ENCODE measurements at places on chromosomes 5 and 9.

DNA sequence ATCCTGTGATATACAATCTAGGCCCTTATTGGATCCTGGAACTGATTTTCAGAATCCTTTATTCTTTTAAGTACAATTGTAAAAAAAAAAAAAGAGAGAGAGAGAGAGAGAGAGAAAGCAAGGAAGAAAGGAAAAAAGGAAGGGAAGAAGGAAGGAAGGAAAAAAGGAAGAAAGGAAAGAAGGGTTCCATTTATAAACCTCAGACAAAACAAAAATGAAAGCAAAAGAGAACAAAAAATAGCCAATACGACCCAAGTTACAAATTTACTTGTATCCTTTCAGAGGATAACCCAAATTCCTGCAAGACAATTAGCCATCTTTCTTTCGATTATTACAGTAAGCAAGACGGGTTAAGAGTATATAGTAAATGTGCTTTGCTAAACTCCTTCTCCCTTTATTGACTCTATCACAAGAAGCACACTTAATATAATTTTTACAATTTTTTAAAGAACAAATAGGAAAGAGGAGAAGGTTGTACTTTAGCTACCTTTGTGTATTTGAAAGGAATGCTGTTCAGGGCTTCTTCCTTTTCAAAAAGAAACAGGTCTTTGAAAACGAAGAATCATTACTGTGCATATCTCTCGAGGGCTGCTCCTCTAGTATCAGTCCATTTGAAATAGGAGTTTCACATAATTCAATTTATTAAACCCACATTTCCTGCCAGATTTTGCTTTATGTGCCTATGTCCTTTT, 543.3 kb downstream of the RAB3C start:
- no peak for DNase-seq

DNA sequence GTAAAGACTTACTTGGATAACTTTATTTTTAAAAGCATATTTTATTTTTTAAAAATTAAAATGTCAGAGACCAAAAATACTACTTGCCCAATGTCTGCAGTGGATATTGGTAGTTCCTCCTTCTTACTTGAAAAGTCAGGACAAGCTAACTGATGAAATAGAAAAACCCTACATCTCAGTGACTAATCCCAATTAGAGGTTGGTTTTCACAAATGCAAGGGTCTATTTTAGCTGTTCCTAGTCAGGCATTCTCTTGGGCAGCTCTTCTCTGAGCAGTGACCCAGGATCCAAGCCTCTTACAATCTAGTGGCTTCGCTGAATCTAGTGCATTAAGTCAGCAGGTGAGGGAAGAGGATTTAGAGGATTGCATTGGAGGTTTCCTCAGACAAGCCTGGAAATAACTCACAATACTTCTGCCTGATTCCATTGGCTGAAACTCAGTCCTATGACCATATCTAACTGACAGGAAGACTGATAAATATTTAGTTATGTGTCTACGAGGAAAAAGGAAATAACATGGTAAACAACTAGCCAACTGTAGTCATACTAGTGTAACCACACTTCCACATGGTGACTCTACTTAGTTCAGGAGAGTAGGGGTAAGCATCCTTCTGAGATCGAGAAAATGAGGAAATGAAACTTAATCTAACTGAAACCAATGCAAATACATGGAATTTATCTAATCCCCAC, 34.2 kb upstream of the MIER3 start:
- DNase-seq, result no peak

DNA sequence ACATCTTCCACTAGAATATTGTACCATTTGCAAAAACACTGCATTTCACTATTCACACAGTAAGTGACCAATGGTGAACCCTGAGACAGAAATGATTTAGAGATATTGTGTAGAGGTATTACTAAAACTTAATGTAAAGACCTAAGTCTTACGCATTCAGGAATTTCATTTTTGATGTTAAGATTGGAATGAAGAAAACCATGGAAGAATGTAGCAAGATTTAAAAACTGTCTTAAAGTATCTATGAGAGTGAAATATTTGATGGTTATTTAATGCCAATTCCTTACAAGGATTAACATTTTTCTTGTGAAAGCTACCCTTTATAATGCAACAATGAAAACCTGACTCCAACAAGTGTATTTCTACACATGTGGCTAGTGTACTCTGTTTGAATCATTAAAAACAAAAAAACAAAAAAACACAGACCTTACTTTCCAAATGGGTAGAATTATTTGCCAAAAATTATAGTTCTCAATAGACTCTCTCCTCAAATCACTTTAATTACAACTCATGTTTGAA, 172.0 kb downstream of the NNT start:
- DNase-seq, result no peak

GRCh38 chr9:119794836-119795235, 425.6 kb upstream of the BRINP1 start:
- no peak for DNase-seq

- no peak for DNase-seq
Measured at GRCh38 chr5:154421868-154422267, 23.9 kb upstream of the SAP30L start.

DNA sequence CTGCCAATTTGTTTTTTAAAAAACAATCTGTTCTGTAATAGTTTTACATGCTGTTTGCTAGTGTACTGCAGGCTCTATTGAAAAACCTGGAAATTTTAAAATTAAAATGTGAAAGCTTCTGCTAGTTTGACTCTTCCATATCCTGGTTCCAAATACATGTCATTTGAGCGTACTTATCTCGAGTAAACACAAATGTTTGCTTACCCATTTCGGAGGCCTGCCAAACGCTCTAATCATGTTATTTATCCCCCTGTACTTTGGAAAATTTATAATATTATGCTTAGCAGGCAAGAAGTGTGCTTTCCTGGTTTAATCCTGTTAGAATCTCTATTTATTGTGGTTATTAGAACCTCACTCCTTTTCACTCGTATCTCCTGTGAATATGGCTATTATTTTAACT, 476.8 kb upstream of the CYLC2 start:
- DNase-seq, result no peak

GRCh38 chr5:6302075-6302474, 76.3 kb downstream of the MED10 start:
- DNase-seq, result no peak

DNA sequence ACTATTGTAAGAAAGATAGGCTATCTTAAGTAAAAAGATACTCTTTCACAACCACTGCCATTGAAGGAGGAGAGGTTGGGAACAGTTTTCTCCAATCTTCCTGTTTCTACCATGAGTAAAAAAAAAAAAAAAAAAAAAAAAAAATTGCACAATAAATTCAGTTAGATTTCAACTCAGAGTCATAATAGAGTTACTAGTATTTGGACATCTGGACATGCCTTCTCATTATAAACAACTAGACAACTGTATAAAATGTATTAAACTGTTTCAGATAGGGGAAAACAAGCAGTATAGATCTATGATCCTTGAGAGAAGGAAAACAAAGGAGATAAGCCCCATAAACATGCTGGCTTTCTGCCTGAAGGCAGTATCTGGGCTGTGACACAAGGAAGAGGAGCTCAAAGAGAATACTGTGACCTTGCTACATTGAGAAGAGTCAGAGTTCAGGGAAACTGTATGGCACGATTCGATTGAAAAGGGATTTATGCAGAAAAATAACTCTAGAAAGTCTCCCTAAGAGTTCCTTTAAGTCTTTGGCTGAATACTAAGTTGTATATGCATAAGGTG, 249.2 kb upstream of the POU5F2 start:
- DNase-seq, result no peak

DNA sequence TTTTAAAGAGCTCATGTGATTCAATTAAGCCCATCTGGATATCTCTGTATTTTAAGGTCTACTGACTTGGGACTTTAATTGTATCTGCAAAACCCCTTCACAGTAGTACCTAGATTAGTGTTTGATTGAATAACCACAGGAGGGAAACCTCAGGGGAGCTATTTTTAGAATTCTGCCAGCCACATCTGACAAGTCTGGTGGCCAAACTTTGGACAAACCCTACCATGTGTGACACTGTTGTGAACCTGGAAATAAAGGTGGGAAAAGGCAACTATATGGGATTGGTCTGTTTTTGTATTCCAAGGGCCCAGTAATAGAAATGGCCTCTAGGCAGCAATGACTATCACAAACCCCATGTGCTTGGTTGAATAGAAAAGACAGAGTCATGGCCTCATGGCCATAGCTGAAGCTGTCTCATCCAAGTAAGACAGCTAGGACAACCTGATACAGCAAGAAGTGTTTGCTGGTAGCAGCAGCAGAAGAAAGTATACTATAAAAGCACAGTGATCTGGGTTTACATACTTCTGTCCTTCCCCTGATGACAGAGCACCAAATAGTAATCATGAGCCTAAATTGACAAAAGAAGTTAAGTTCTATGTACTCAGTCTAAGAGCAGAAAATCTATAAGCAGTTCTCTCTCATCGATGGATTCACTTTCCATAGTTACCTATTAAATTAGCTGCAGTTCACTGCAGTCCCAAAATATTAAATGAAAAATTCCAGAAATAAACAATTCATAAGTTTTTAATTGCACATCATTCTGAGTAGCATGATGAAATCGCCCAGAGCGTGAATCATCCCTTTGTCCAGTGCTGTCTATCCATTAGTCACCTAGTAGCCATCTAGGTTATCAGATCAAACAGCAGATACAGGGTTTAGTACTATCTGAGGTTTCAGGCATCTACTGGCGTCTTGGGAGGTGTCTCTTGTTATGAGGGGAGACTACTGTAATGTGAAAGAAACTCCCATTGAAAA, 189.8 kb downstream of the ARHGAP26 start:
- peak; percentile 56 for DNase-seq

Measured in AG08395 (cell line).